CD4-positive, CD25-positive, alpha-beta regulatory T cell (primary cell): ENCODE measurements at places on chromosomes 13 and 19. TPM values are rescaled to one million over a fixed set of nuclear protein-coding genes. Genes with fewer than 3 reads are reported as not detected.

ARHGAP33 gene
- total RNA-seq: 46.7 TPM

STX10 gene
- total RNA-seq: 56.5 TPM

ZNF729 gene
- not detected for total RNA-seq

ANKRD24 gene
- 1.5 TPM for total RNA-seq

CYP2A7 gene
- not detected for total RNA-seq

DNA sequence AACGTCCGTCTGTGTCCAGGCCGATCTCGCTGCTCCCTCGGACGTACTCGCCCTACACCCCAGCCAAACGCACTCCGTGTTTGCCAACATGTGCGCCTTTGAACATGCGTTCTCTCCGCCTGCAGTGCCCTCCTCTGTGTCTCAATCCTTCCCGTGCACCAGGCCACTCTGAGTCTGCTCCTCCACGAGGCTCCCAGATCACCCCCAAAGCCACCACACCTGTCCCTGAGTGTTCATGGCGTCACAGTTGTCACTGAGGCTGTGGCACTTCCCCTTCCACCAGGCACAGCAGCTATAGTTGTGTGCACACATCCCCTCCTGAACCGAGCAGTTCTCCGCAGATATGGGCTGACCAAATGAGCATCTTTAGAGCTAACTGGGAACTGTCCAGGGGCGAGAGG is 35.6 kb downstream of the RASA3 start:
- DNase-seq: no peak

- no peak for DNase-seq
Observed at GRCh38 chr19:7535998-7536695, 630 bp downstream of the PNPLA6 start.

DNA sequence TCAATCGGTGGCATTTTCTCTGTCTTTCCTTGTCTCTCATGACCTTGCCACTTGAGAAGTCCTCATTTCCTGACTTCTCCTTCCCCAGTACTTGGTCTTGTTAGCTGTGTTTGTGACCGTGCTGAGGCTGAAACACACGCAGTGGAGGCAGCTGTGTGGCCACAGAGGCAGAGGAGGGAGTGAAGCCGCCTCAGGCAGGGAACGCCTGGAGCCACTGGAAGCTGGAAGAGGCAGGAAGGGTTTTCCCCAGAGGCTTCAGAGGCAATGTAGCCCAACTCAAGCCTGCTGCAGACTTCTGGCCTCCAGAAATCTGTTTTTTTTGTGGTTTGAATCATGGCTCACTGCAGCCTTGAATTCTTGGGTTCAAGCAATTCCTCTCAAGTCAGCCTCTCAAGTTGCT is 29.2 kb upstream of the ARGLU1 start:
- DNase-seq: no peak

GRCh38 chr19:8367327-8368001 is 3.5 kb downstream of the ANGPTL4 start:
- no peak for DNase-seq

DNA sequence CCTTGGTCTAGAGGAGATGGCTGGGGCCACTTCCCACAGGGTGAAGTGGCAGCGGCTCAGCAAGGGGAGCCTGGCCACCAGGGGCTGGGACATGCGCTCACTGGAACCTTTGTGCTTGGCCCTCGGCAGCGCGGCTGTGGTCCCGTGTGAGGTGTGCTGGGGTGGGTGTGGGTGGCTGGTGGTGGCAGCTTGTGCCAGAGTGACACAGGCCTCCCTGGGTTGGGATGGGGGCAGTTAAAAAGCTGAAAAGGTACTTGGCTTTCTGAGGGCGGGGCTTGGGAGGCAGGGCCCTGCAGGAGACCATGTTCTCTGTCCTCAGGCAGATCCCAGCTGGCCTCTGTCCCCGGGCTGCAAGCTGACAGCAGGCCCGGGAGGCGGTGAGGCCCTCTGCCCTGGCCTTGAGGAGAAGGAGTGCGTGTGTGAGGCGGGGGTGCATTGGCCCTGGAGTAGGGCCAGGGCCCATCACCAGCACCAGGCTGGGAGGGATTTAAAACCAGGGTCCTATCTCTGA is 17.3 kb downstream of the MPND start:
- DNase-seq: no peak

DNA sequence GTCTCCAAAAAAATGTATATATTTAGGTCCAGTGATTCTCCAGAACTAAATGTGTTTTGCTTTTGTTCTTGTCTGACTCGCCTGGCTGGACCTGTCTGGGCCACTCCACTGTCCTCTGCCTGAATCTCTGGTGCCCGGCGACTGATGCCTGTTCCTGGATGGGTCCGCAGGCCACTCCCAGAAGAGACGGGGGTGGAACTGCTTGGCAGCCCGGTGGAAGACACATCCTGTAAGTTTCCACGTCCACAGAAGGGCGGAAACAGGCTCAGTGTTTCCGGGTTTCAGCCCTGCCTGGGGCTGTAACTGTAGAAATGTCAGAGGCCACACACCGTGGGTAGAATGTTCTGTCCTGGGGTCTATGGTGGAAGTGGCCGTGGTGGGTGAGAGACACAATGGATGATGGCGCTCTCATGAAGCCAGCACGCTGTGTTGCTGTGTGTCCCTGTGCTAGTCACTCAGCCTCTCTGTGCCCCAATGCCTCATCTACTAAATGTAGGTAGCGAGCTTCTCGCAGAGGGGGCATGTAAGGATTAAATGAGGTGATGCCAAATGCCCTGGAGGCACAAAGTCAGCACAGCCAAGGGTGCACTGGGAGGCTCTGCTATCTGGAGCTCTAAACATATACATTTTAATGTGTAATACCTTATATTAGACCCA is 22.0 kb downstream of the ATCAY start:
- DNase-seq: no peak

- DNase-seq: no peak
Observed at GRCh38 chr13:96710166-96710862, 284.0 kb downstream of the OXGR1 start.

DNA sequence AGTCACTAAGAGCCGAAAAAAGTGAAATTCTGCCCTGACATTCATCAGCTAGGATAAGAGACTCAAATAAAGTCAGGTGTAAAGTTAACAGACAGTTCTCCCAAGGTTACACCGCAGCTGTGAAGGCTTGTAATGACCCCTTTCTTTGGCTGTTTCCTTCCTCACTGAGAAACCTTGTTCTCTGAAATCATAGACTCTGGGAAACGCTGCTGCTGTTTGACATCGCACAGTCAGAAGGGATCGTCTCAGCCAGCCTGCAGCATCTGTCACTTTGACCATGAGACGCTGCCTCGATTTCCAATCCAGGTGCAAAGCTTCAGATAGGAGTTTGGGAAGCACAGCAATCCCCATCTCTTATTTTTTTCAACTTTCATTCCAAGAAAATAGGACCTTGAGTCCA is 678 bp downstream of the BCAT2 start:
- no peak for DNase-seq

DNA sequence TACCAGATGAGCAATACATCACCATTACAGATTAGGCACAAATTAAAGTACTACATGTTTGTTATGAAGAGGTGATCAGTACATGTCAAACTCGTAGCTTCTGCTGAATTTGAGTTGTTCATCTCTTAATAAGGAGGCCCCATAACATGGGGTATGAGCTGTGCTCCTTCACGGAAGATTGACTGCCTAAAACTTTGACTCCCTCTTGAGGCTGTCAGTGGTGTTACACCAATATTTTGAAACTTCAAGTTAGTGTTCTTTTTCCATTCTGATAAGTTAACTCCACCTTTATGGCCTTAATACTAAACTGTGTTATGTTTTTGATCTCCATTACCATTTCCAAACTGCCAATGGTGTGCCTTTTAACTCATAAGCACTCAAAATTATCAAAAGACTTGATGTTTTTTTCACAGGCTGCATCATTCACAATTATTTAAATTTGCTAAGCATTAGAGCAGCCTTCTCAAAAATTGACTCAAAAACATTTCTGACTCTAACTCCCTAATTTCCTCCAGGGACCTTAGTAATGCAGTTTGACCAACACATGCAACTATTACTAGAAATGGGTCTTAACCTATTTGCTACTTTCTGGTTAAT is 1591.5 kb downstream of the PCDH9 start:
- no peak for DNase-seq

GRCh38 chr19:30228835-30229524 is 143.2 kb upstream of the ZNF536 start:
- no peak for DNase-seq

DNA sequence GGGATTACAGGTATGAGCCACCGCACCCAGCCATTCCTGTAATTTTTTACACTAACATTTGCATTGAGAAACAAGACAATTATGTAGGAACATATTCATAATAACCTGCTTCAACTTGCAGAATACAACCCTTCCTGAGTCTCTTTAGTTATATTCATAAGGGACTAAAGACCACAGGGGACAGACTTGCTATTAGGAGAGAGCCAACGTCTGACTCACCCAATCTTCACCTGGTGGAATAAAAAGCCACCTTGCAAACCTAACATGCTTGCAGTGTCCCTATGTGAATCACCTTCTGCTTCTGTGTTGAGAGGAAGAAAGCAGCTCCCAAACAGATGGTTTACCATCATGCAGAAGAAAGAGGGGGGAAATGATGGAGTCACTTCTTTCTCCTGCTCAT is 456.1 kb downstream of the PCDH9 start:
- DNase-seq: no peak

DNA sequence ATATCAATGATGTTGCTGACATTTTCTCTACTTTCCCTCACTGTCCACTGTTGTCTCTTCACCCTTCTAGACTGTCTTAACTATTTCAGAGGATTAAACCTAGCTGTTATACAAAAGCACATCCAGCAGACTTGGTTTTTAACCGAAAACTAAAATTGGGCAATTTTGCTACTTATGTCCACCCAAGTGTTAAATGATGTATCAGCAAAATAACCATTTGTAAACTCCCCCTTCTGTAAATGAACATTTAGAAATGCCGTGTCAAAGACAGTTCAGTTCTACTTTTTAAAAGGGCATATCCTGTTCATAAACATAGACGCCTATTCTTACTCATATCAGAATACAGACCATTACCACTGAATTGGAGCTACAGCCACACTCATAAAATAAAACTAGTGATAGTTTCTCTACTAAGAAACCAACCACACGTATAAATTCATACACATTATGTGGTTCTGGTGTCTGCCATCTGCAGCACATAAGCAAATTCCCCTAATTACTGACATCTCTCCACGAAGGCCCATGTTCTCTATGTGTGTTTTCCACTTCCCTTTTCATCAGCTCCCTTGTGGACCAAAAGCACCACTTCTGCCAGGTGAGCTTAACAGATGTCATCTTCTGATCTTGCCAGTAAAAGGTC is 1091.8 kb downstream of the PCDH9 start:
- no peak for DNase-seq

GRCh38 chr19:5480427-5480836 is 25.2 kb downstream of the ZNRF4 start:
- no peak for DNase-seq

DNA sequence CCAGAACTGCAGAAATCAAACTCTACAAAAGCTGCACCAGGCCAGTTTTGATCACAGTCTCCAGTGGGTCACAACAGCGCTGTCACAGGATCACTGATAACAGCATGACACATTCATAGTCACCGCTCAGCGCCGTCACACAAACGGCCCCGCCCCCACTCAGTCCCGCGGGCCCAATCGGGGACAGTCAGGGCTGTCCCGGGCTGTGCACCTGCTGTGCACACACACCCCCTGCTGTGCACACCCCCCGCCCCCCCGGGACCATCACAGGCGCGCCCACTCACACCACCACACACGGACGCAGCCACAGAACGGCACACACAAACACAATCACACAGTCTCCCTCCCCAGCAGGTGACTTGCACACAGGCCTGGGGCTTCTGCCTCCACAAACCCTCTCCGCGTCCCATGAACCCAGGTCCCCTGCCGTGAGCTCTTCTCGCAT is 435 bp upstream of the ZNF382 start:
- peak; percentile 81 for DNase-seq
